ENCODE measurements at places on chromosomes 1 and 21. TPM values are rescaled to one million over a fixed set of nuclear protein-coding genes. Genes with fewer than 3 reads are reported as not detected.

DNA sequence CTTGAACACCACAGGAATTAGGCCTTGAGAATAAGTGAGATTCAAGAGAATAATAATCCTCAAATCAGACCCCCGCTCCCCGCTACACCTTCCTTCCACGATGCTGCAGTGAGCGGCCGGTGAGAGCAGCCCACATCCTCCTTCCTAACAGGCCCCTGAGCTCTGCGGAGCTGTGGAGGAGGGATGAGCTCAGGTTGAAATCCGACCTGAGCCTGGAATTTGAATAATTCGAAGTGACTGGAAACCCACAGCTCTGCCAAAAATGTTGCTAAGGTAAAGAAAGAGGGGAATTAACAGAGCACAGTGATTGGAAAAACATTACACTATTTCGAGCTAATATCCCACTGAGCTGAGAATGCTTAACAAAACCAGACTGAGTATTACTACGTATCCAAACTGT, 90.0 kb downstream of the URB2 start:
- DNase-seq = no peak

- no peak for DNase-seq
These were observed 3.9 kb downstream of the INKA2 start for GRCh38 chr1:111735321-111735720.

DNA sequence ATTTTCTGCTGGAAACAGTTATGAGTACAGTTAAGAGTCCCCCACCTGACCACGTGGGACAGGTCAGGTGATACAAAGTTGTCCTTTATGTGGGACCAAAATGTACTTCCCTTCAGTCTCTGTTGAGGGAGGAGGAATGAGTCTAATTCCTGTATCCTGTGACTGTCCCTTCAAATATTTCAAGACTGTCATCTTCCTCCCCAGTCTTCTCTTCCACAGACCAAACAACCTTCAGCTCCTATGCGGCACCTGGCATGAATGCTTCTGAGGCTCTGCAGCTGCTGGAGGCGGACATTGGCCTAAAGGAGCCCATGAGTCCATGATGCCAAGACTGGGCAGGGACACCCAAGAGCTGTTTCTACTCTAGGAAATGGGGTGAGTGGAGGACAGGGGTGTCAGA, 72.1 kb upstream of the SIM2 start:
- DNase-seq = no peak

- no peak for DNase-seq
These were observed 35.2 kb upstream of the KCNJ15 start for GRCh38 chr21:38221594-38221993.

GRCh38 chr1:159829273-159829634, 2.6 kb downstream of the SLAMF8 start:
- peak; percentile 16 for DNase-seq

- no peak for DNase-seq
These were observed 333.8 kb upstream of the NR5A2 start for GRCh38 chr1:199693724-199694123.

DNA sequence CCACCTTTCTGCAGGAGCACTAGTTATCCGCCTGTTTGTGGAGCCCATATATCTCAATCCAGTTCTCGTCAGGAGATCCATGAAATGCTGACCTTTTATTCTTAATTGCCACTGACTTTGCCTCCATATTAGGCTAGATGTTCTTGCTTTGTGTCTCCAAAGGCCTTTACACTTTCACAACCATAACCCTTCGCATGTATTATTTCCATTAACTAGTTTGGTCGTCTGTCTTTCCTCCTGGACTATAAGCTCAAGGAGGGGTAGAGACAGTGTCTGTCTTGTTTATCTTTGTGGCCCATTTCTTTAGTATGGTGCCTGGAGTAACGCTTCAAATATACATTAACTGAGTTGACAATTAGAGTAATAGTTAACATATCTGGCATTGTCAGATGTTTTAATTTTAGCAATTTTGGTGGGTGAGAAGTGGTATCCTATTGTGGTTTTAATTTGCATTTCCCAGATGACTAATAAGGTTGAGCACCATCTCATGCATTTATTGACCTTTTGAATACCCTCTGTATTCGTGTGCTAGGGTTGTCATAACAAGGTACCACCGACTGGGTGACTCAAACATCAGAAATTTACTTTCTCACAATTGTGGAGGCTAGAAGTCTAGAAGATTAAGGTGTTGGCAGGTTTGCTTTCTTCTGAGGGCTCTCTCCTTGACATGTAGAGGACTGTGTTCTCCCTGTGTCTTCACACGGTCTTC, 21.7 kb upstream of the IL12RB2 start:
- DNase-seq = no peak

- no peak for DNase-seq
These were observed 153.0 kb downstream of the TNFSF18 start for GRCh38 chr1:172897738-172898137.

DNA sequence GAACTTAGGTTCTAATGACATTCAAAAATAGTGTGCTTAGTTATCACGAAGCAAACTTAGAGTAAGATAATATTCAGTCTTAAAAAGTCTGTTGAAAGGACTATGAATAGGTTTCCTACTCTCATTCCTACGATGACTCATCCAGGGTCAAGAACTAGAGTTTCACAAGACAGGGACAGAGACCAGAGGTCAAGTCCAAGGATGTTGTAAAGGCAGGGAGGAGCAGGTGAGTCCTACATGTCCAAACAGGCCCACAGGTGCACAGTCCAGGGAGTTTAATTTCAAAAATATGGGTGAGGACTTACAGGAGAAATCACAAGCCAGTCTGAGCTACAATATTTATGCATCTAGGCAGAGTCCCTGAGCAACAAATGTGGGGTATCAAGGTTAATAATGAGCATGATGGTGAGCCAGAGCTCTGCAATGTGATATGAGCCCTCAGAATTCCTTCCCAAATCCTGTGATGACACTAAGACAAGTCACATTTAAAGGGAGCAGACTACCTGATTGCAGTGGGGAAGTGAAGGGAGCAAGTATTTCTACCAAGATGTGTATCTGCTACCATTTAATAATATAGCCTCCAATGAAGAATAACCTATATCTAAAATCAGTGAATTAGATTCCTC, 100.0 kb upstream of the NRIP1 start:
- DNase-seq = no peak

GRCh38 chr1:158932171-158932570, 819 bp downstream of the PYHIN1 start:
- no peak for DNase-seq

GRCh38 chr21:42784276-42784675, 95.1 kb downstream of the WDR4 start:
- DNase-seq = no peak

GRCh38 chr1:60596791-60597750, 485.3 kb upstream of the NFIA start:
- no peak for DNase-seq

DNA sequence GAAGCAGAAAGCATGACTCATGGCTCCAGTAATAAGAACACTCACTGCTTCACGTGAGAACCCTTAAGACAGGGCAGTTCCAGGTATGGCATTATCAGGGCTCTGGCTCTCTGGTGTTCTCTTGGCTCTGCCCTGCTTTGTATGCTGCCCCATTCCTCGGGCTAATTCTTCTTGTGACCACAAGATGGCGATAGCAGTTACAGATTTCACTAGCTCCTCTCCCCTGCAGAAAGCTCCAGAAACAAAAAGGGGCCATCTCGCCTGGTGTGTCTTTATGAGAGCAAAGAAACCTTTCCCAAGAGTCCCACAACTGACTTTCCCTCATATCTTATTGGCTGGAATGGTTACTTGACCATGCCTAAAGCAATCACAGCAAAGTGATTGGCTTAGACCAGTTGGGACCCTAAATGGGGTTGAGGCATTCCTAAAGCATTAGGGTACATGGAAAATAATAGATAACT, 60.1 kb downstream of the F3 start:
- DNase-seq = peak; percentile 57

- DNase-seq = no peak
These were observed 633.1 kb upstream of the CHRM3 start for GRCh38 chr1:238753252-238753651.

GRCh38 chr1:150560576-150561253, 11.5 kb downstream of the ADAMTSL4 start:
- DNase-seq = peak; percentile 82

DNA sequence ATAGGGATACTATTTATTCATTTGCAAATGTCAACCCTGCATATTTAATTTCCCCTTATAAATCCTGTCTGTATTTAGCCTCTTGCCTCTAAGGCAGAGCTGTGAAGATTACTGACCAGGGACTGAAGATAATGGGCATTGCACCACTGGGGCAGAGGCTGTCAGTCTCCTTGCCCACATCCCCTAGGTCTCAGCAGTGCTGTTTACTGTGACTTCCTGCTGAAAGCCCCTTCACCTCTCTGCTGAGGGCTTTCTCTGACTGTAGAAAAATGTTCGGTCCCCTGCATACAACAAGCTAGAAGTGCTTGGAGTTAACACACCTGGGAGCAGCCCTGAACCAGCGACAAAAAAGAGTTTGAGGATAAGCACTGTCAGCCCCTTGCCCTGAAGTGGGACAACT, 28.8 kb downstream of the SLC5A9 start:
- DNase-seq = no peak

- no peak for DNase-seq
These were observed 244.1 kb upstream of the MAP1LC3C start for GRCh38 chr1:242242983-242243382.

DNA sequence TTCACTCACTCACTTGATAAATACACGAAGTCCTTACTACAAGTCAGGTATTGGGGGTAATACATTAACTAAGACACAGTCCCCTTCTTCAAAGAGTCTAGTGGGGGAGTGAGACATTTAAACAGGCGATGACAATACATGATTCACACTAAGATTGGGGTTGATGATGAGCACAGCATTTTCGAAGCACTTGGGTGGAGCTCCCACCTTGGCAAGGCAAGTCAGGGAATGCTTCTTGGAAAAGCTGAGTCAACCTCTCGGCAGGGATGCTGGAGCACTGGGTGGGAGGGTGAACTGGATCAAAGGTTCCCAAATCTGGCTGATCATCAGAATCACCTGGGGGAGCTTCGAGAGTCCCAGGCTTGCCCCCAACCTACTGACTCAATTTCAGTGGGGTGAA, 57.9 kb upstream of the ENAH start:
- DNase-seq = peak; percentile 28

DNA sequence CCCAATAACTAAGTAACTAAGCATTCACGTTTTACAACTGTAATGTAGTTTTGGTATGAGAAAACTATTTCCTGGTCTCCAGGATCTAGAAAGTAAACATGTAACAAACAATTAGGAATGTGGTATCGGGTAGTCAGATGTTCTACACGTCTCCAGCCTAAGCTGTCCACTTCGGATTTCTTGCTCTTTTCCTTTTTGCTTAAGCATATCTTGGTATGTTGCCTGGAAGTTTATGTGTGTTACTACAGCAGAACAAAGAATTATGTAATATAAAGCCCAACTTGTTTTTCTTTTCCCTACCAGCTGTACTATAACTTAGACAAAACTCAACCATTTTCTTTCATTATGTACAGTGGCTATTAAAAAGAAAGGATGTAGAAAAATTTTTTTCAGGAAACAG, 20.4 kb upstream of the WARS2 start:
- DNase-seq = no peak

GRCh38 chr1:64928325-64928724, 38.0 kb downstream of the JAK1 start:
- no peak for DNase-seq

GRCh38 chr1:88399690-88400089, 284.4 kb upstream of the PKN2 start:
- no peak for DNase-seq

DNA sequence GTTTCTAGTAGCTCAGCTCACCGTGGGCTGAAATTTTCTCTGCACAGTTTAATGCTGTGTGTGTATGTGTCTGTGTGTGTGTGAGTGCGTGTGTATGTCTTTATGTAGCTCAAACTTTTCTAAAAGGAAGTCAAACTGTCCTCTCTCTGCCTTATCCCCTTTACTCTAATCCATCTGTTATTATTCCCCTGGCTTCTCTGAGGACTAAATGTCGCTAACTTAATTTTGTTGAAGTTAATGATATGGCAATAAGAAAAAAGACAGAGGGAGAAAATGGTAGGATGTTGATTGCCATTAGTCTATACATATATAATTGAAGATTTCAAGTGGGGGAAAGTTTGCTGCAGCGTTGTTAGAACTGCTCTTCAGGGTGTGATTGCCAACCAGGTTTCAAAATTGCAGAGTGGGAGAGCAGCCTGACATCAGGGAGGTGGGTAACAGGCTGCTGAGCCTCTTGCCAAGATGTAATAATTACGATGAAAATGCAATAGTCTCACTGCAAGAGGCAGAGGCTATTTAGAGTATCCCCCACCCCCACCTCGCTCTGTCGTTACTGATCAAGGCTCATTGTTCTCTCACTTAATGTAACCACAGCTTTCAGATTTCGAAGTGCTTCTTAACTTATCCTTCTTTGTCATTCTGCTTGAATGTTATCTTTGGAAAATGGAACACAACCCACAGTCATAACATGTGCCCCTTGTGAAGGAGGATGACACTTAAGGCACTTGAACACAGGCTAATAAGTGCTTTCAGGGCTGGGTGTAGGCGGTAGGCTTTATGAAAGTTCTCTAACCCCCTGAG, 559.0 kb upstream of the PLXNA2 start:
- no peak for DNase-seq

DNA sequence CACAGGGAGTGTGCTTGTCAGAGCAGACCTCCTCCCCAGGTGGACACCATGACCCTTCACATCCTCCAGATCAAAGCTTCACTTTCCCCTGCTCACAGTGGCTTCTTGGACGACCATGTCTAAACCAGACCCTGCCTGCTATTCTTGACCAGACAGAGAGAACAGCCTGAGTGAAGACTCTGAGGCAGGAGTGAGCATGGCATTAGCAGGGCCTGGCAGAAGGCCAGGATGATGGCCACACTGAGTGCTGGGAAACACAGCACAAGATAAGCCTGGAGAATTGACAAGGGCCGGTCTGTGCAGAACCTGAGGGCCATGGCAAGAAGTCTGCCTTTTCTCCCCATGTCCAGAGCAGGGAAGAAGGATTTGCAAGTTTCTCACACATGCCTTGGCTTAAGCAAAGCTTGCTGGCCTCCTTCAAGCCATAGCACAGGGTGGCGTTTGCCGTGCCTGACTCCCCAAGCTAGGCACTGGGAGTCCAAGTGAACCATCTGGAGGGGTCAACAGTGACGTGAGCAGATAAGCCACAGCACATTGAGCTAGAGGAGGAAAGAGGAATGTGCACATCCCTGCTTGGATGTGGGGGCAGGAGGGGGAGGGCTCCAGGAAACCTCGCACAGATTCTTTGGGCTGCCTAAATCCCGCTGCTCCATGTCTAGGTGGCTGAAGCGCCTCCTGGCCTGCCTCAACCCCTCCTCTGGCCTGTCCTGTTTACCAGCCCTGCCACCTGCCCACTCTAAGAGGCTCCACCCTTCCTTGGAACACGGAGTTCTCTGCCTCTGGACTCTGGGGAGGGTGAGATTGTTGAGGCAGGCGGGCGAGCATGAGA, 87.1 kb downstream of the CD58 start:
- no peak for DNase-seq

GRCh38 chr1:181105134-181106021, 16.9 kb downstream of the IER5 start:
- peak; percentile 81 for DNase-seq

The COP1 gene
- 25.9 TPM for total RNA-seq

The ARHGAP29 gene
- total RNA-seq = 4.2 TPM

The GBP3 gene
- 2.4 TPM for total RNA-seq

The GPR3 gene
- 0.23 TPM for total RNA-seq

The GON4L gene
- total RNA-seq = 7.1 TPM

The ELF3 gene
- 1.9 TPM for total RNA-seq

The FCRL6 gene
- not detected for total RNA-seq

The TMCC2 gene
- total RNA-seq = 0.74 TPM

The DDR2 gene
- total RNA-seq = 36.5 TPM

The CNIH3 gene
- total RNA-seq = 2.5 TPM

The PRKCZ gene
- total RNA-seq = 11.4 TPM

The DLGAP3 gene
- total RNA-seq = 0.04 TPM

Data from H4 (cell line).